ENCODE measurements at places on chromosomes 6 and 20. TPM values are rescaled to one million over a fixed set of nuclear protein-coding genes. Genes with fewer than 3 reads are reported as not detected.

DNA sequence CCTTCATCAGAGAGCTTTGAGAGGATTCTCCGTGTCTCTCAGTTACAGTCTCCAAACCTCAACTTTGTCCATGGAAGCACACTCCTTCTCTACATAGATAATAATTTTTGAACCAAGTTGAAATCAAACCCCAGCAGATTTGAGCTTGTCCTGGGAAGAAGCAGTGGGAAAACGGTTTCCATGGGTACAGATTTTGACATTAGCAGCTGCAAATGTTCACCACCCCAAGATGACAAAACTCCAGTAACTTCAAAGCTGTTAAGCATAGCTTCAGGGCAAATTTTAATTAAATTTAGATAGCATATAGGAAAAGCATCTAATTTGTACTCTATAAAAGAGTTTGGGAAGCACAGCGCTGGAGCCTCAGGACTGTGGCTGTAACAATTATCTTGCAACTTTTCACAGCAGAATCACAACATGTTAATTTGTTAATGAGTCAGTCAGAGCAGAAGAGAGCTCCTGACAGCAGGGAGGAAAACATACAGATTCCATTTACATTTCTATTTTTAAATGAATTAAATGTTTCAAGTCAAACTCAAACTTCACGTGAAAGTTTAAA is 240.7 kb downstream of the BMP7 start:
- DNase-seq = no peak

GRCh38 chr20:3819411-3820047 is 818 bp upstream of the AP5S1 start:
- DNase-seq = no peak

GRCh38 chr6:132132924-132133639 is 181.9 kb upstream of the CCN2 start:
- DNase-seq = peak; percentile 79

DNA sequence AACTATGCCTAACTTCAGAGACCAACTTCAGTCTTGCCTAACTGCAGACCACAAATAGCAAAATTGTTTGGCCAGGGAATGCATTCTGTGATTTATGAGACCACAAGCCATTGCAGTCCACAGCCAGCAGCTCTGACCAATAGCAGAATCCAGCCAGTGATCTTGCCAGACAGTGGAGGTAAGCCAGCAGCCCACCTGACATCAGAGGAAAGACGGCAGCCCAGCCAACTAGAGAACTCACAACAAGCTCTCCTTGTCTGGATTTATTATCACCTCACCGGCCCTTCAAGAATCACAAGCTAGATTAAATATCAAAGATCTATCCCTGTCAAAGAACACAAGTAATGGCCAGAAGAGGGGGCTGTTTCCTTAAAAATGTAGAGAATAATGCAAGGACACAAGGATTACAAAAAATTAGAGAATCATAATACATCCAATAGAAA is 66.5 kb upstream of the SLC35F1 start:
- DNase-seq = no peak

- DNase-seq = no peak
Measured at GRCh38 chr20:59752704-59753460, 148.5 kb downstream of the PHACTR3 start.

GRCh38 chr6:5028301-5028700 is 24.5 kb upstream of the RPP40 start:
- DNase-seq = no peak

GRCh38 chr6:125083684-125083990 is 69.9 kb upstream of the TPD52L1 start:
- no peak for DNase-seq

TULP4 gene
- 8.0 TPM for polyA plus RNA-seq

RPS6KA2 gene
- 80.8 TPM for polyA plus RNA-seq

RARS2 gene
- polyA plus RNA-seq = 12.4 TPM

TGM2 gene
- polyA plus RNA-seq = 313 TPM
